Right lobe of liver (tissue), 6 donors: ENCODE measurements at places on chromosomes 5 and 9.

GRCh38 chr9:87678650-87679355, 47.1 kb upstream of the CTSL start:
- DNase-seq = no peak

DNA sequence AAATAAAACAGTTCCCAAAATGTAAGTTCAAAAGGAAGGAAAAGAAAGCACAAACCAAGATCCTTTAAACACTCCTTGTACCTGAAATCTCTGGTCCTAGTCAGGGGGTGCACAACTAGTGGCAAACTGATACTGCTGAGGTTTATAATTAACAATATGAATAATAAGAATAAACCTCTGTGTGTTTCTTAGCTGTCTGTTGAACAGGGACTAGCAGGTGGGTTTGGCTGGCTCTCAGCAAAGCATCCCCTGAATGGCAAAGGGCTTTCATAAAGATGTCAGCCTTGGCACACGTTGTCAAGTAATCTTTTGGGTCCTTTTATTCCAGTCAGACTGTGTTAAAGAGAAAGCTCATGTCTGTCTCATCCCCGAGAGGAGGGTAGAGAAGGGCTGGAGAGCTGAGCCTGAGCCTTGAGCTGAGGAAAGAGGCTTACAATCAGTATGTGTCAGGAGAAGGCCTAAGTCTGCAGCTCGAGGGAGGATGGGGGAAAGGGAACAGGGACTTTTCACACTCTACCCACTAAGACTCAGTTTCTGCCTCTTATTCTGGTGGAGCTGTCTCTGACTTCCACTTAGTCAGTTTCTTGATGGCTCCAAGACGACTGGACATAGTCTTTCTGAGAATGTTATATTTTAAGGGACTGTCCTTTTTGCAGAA, 123.0 kb downstream of the GALNT10 start:
- DNase-seq = no peak

DNA sequence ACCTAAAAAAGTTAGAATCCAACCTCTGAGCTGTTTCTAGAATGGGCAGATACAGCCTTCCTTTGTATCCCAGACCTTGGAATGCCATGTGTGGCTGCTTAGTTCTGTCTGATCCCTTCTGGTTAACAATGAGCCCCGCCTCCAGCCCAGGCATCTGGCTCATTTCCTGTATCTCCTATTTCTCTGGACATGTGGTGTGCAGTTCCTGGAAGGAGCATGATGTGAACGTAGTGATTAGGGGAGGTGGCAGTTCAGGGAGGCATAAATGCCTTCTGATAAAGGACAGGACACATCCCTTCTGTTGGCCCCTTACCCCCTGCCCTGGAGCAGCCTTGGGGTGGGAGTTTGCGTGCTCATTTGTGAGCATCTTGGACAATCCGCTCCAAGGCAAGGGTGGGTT, 243.0 kb downstream of the ZSWIM6 start:
- DNase-seq = no peak

DNA sequence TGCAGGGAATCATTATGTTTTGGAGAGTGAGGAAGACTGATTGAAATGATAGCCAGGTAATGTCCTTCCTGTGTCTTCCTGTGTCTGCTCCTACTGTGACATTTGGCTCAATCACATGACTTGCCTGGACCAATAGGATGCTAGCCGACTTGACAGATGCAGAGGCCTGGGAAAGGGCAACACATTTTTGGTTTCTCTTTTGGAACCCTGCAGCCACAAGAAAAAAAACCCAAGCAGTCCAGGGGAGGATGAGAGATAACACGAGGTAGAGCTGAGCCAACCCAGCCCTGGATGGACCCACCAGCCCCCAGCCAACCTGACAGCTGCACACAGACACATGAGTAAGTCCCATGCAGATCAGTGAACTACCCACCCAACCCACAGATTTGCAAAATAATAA, 256.1 kb upstream of the SMARCA2 start:
- DNase-seq = no peak

DNA sequence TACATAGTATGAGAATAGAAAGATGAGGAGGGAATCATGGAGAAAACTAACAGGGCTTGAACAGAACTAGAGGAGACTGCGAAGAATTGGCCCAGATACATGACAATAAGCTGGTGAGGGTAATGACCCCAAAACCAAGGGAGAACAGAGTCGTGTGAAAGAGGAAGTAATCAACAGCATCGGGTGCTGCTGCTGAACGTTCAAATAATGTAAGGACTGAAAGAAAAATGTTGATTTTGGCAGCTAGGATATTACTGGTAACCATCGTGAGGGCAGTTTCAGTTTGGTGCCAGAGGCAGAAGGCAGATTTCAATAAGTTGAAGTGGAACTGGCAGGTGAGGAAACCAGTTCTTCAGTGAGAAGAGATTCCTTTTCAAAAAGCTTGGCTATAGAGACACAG, 66.8 kb upstream of the SMC2 start:
- DNase-seq = no peak

- no peak for DNase-seq
These were observed 121.1 kb upstream of the ASTN2 start for GRCh38 chr9:117535973-117536372.

DNA sequence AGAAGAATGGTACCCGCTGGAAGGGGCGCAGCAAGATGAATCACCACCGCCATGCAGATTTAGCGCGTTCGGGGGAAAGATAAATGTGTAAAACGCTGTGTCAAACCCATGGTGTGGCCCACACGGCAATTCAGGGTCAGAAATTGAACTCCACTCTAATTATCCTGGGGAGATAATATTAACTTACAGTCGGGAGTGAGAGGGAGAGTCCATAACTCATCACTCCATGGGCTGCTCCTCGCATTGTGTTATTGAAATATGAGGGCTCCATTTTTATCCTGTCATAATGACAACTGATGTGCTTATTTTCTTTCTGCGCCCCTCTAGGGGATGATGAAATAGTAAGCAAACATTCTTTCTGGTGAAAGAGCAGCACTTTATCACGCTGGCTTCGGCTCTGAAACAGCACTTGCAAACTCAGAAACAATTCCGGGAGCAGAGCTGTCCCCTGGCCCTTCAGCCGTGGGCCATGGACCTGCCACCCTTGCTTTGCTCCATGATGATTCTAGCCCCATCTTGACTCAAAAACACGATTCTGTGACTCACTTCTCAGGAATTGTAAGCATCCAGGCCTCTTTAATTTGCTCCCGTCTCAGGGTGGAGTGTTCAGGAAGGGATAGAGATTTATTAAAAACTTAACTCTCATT, 431.6 kb downstream of the IRX1 start:
- DNase-seq = no peak
